ENCODE measurements at places on chromosomes 12 and 14.
A peak's percentile ranks its signal among the peaks of the same experiment; 100 is the strongest.

- no peak for DNase-seq
Measured at GRCh38 chr14:100680439-100681051, 46.1 kb upstream of the DLK1 start.

GRCh38 chr12:104827587-104827986 lies 130.5 kb downstream of the SLC41A2 start:
- DNase-seq = no peak

DNA sequence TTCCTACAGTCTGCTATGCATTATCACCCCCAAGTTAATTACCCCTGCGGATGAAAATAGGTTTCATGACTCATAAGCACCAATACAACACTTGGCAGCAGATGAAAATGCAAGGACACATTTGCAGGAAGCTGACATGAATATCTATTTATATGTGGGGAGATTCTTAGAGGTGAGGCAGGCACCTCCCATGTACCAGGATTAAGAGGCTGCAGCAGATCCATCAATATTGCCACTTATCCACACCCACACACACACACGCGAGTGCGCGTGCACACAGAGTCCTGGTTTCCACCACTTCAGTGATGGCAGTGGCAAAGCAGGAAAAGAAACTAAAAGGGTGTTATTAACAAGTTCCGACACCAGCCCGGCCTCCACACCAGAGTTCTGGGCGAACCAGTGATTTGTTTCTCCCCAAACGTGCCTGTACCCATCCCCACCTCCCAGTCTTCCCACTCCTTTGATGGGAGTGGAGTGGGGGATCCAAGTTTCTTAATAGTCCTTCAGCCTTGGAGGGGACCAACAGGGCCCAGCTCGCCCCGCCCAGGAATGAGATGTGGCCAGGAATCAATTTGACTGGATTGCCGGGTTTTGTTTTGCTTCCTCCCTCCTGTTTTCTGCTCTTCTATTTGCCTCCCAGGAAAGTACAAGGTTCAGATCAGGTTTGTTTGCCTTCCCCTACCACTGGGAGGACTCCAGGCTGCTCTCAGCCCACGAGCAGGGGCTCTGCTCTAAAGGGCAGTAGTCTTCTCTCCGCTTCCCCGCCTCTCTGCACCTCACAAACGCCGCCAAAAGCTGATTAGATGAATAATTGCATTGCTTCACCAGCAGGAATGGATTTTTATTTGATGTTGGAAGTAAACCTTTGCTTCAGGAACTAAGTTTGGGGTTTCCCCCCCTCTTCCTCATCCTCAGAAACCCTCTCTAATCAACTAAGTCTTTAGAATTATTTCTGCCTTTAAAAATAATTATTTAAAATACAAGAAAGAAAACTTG lies 5.2 kb downstream of the IRF2BPL start:
- no peak for DNase-seq

DNA sequence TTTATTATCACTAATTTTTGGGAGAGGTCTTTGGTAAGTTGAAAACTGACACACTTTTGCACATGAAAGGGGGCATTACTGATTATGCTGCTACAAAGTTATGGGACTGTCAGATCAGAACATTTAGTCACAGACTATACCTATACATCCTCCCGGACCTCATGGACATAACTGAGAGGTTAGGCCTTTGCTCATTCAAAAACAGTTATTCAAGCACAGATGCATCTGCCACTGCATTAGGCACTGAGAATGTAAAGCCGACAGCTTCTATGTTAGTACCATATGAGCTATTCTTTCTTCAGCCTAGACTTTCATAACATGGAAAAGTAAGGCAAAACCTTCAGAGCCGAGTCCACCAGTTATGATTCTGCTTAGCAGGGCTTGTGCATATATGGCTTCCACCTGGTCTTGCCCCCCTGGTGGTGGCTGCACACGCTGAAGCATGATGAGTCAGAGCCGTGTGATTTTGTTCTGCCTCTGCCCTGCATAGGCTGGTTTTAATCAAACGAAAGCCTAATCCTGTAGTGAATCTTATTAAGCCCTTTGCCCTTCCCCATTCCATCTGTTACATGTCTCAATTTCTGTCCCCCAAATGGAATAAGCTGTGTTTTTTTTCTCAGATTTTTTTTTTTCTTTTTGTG lies 21.8 kb upstream of the RNU6-8 start:
- peak; percentile 67 for DNase-seq

- no peak for DNase-seq
Measured at GRCh38 chr14:30971586-30971985, 53.9 kb upstream of the AP4S1 start.

- DNase-seq = no peak
Measured at GRCh38 chr12:2288471-2288870, 235.7 kb downstream of the CACNA1C start.

DNA sequence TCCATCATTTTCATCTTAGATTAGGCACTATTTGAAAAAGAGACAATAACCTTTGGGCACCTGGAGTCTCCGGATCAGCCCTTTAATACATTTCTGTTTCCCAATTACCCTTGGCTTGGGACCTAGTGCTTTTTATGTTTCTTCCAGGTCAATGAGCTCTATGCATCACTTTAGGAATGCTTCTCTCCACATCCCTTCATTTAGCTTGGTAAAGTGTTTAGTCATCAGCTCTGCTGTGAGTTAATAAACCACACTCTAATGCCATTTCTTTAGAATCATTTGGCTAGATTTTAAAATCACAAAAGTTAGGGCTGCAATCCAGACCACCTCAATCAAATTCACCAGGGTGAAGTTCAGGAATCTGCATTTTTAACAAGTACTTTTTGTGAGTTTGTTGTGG lies 41.7 kb downstream of the RASSF9 start:
- no peak for DNase-seq

DNA sequence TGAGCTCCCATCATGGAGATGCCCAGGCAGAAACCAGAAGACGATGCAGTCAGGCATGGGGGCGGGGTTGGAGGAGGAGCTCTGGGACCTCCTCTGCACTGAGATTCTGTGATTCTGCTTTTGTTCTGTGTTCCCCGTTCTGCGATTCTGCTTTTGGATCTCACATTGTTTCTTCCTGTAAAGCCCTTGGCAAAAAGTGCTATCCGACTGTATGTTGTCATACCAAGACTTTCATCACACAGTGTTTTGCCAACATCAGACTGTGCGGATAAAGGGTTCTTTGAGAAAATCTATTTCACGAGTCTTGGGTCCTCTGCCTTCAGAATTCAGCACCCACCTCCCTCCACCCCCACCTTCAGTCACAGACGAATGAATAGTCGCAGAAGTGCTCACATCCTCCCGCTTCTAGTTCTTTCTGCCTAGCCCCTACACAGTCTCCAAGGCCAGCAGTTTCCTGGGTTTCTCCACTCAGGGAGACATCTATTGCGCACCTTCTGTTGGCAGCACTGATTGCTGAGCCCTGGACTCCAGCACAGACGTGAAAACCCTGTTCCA lies 24.7 kb upstream of the PWP1 start:
- no peak for DNase-seq

DNA sequence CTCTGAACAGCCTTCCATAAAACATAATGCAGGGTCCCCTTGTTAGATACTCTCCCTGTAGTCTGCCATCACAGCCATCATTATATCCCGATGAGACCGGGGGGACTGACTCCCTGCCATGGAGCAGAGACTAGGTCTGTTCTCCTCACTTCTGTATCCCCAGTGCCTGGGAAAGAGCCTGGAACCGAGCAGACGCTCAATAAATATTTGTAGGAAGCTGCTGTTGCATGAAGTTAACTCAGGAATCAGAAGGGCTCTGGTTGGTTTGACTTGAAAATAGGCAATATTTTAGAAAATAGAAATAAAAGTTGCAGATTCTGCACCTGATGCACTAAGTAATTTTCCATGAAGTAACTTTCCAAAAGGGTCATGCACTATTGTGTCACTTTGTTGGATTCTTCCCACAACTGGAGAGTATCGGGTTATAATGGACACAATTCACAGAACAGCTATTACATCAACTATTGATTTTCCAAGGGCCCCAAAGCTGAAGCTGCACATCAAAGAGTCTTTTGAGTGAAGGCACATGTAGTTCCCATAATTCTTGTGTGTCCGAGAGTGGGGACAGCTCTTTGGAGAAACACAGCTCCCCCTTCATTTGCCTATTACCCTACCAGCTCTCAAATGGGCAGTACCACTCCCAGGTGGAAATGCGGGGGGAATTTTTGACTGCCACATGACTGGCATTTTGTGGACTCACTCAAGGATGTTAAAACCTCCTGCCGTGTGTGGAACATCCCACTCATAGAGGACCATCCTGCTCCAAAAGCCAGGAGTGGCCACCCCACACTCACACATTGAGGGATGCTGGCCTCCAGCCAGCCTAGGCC lies 18.8 kb downstream of the CLMN start:
- no peak for DNase-seq

DNA sequence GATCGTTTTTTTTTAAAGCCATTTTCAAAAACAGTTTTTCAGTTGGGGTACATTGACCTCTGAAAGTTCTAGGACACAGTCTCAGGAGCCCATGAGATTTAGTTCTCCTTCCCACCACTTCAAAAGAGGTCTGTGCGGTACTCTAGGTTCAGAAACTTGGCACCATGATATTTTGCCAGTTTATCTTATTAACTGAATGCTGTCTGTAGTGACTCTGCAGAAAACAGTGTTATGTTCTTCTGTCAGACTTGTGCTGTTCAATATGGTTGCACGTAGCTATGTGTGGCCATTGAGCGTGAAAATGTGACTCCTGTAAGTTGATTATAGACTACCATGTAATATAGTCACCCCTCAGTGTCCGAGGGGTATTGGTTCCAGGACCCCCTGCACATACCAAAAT lies 35.9 kb downstream of the CRADD start:
- DNase-seq = no peak

GRCh38 chr12:52053536-52054209 lies 2.4 kb downstream of the NR4A1 start:
- DNase-seq = no peak

DNA sequence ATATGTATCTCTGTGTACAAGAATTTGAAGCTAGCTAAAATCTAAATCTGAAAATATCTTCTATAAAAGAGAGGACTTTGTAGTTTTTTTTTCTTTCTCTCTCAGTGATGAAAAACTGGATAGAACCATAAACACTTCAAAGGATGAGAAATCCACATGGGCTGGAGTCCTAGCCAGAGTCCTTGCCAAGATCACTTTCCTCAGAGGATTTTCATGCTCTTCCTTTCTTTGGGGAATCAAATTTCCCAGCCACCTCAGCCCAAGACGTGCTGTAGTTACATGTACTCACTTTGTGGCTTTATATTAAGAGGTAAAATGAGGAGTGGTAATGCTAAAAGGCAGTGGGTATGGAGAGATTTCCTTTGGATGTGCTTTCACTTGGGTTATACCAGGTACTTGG lies 110.3 kb downstream of the SLC38A1 start:
- DNase-seq = no peak

DNA sequence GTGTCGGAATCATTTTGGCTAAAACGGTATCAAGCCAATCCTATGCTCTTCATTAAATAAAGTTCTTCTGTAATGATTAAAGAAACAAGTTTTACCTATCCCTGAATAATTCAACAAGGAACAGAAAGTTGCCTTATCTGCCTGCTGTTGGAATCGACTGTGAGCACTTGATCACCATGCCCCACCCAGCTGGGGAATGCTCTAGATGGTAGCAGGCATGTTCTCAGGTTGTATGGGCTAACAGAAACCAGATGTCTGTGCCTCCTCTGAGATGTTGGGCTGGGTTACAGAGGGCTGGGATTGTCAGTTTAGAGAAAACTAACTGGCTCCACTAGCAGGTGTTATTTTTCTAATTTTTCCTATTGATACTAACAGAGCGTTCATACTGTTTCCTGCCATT lies 28.9 kb downstream of the RTRAF start:
- DNase-seq = no peak

GRCh38 chr14:99155173-99156089 lies 116.6 kb downstream of the BCL11B start:
- DNase-seq = no peak

GRCh38 chr14:94612174-94612573 lies at the start of gene SERPINA3:
Gene SERPINA3 (plus strand): TSS chr14:94612391. CDS start chr14:94614442, 2,051 bp downstream.
- no peak for DNase-seq

- no peak for DNase-seq
Measured at GRCh38 chr12:128178966-128179365, 88.0 kb upstream of the TMEM132C start.

DNA sequence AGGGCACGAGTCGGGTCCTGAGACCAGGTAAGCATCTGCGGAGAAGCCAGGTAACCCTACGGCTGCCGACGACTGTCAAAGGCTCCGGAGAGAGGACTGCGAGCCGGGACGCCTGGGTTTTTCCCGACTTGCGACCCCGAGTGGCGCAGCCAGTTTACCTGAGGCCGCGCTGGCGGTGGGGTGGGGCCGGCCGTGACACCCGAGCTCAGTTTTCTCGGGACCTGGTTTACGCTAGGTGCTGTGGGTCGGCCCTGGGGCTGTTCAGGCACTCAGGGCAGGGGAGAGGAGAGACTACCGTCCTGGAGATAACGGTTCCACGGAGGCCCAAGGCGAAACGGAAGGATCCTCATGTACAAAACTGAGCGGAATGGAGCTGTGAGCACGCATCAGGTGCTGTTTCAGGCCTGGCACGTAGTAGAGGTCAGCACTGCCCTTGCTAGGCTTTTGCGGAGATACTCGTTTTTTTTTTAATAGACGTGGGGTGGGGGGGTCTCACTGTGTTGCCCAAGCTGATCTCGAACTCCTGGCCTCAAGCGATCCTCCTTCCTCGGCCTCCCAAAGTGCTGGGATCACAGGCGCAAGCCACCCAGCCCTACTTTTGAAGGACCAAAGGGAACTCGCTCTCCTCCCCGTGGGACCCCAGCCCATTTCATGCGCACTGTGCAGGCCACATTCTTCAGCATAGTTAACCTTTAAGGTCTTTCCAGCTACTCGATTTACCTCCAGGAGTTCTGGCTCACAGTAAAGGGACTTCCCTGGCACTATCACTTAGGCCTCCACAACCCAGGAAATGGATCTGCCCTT lies 471 bp downstream of the MTRFR start:
- DNase-seq = no peak

DNA sequence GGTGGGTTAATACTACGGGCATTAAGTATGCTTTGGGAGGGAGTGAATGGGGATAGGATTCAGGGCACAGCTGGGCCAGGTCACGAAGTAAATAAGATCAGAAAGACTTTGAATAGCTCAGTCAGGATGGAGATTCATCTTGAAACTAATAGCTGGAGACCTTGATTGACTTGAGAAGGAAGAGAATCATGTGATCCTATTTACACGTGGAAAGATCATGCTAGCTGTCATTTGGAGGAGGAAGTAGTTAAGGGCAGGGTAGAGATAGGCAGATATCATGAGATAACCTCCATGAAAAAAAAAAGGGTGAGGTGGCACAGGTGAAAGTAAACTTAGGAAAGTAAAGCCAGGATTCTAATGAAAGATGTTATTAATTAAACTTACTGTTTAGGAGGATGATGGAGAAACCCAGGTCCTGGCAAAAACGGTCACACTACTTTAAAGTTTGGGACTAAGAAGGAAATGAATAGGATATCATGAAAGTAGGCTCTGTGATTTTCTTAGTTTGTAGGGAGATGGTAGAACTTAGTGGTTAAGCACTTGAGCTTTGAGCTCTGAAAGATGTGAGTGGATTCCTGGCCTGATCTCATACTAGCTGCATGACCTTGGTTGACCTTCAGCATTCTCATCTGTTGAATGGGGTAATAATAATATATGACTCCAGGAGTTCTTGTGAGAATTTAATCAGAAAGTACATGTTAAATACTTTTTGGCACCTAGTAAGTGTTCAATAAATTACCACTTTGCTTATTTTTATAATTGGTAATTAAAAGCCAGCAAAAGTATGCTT lies 439.0 kb downstream of the NRXN3 start:
- no peak for DNase-seq

- no peak for DNase-seq
Measured at GRCh38 chr12:56311003-56311402, 4.8 kb downstream of the CNPY2 start.

- DNase-seq = peak; percentile 82
Measured at GRCh38 chr14:67943947-67944346, 124.4 kb downstream of the RAD51B start.

All from smooth muscle cell of the brain vasculature (primary cell).